ENCODE measurements at places on chromosomes 12 and 14. TPM values are rescaled to one million over a fixed set of nuclear protein-coding genes. Genes with fewer than 3 reads are reported as not detected.

Gene ANG
- total RNA-seq: 1.4 TPM

Gene PRB2
- total RNA-seq: not detected

Gene CMA1
- not detected for total RNA-seq

Gene RGS6
- total RNA-seq: not detected

Gene KRT6C
- not detected for total RNA-seq

Gene INSM2
- total RNA-seq: not detected

Gene MSI1
- not detected for total RNA-seq

Gene HVCN1
- 3.2 TPM for total RNA-seq

Gene IL31
- not detected for total RNA-seq

Gene ZNF385A
- 4.1 TPM for total RNA-seq

Gene TPPP2
- not detected for total RNA-seq

Gene DPPA3
- total RNA-seq: not detected

Gene DDX47
- 57.4 TPM for total RNA-seq

Gene NR1H4
- not detected for total RNA-seq

Gene DHRS2
- 1.2 TPM for total RNA-seq

Gene SYNJ2BP
- total RNA-seq: 23.9 TPM
